ENCODE measurements at places on chromosomes 4 and X.

DNA sequence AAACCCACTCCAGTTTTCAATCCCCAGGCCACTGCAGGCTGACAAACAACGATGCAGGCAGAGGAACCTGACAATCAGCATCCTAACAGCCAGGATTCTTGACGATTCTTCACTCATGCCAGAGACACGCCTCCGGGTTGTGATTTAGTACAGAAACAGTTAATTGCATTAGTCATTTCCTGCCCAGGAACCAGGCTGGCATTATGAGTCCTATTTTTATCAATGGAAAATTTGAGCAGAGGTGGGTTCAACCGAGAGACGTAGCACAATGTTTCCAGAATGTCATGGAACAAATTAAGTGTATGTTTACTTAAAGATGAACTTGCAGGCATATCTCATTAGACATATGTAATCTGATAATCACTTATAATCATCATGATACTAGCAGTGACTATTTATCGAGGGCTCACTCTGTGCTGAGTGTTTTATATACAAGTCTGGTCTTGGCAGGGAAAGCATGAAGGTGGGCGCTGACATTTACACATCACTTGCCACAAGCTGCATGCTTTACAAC, 159.7 kb downstream of the NSUN7 start:
- no peak for DNase-seq

DNA sequence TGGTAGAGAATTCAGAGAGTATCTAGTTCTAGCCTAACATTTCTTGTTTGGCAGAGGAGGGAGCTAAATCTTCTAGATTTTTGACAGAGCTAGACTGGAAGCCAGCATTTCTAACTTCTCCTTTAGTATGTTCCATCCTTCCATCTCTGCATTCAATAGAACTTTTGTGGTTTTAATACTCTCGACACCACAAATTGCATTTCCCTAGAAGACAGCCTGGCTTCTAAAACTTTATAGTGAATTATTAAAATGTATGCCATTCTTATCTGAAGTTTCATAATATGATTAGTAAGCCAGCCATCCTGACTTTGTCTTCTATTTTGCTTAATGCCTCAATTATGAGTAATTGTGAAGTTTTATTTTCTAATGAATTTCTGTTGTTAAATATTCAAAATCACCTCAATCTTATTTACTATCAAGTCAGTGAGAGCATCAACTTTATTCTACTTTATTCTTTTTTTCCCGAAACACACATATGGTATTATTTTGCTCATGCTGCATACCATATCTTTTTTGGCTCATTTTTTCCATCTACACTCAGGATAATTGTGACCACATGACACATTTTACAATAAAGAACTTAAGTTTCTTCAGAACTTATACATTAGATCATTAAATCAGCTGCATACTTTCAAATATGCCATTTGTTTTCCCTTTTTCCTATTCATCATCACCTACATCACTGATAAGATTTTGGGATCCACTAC, 30.2 kb downstream of the EDNRA start:
- no peak for DNase-seq

DNA sequence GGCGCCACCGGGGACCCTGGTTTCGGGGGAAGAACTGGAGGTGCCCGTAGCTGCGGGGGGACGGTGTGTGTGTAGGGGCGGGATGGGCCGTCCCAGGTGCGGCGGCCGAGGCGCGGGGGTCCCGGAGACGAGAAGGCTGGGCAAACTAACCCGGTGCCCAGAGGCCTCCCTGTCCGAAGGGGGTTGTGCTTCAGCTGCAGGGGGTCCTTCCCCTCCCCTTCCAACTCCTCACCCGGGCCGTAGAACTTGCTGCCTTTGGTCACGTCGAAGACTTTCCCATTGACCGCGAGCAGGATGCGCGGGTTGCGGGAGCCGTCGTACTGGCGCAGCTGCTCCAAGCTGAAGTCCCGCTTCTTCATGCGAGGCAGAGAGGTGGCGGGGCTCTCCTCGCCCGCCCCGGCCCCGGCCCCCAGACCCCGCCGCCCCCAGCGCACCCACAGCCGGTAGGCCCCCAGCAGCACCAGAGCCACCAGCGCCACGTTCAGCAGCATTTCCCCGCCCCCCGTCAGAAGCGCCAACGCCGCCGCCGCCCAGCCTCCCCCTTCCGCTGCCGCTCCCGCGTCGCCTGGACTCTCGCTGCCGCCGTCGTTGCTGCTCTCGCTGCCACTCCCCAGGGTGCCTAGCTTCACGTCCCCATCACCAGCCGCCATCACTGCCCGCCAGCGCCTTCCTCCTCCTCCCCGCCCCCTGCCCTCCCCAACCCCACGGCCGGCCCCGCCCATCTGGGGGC, at the start of gene PGRMC2:
Gene PGRMC2 (minus strand): TSS at position 673 of the 730 bp plus-strand sequence. CDS start 23 bp downstream, at position 650.
- DNase-seq, result no peak

GRCh38 chr4:6746721-6747293, 30.8 kb downstream of the BLOC1S4 start:
- no peak for DNase-seq

DNA sequence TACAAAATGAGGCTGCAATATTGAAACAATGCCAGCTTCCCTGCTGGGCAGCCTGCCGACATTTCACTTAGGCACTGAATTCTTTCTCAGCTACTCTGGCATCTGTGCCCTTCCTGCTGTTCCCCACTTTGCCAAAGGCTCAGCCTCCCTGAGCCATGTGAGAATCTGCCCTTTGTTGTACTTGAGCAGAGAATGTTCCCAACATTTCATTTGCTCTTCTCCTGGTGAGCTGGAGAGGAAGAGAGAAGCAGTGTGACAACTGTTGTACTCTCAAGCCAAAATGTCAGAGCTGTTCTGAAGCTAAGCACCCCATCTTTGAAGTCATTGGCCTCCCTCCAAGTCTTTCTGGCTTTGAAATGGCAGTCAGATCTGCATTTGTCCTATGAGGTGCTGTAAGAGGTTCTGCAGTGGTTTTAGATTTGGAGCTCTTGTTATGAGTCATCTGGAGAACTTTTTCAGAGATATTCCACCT, 32.5 kb downstream of the LANCL3 start:
- peak; percentile 46 for DNase-seq

- no peak for DNase-seq
Observed at GRCh38 chrX:53075011-53075410, 7.2 kb upstream of the TSPYL2 start.

DNA sequence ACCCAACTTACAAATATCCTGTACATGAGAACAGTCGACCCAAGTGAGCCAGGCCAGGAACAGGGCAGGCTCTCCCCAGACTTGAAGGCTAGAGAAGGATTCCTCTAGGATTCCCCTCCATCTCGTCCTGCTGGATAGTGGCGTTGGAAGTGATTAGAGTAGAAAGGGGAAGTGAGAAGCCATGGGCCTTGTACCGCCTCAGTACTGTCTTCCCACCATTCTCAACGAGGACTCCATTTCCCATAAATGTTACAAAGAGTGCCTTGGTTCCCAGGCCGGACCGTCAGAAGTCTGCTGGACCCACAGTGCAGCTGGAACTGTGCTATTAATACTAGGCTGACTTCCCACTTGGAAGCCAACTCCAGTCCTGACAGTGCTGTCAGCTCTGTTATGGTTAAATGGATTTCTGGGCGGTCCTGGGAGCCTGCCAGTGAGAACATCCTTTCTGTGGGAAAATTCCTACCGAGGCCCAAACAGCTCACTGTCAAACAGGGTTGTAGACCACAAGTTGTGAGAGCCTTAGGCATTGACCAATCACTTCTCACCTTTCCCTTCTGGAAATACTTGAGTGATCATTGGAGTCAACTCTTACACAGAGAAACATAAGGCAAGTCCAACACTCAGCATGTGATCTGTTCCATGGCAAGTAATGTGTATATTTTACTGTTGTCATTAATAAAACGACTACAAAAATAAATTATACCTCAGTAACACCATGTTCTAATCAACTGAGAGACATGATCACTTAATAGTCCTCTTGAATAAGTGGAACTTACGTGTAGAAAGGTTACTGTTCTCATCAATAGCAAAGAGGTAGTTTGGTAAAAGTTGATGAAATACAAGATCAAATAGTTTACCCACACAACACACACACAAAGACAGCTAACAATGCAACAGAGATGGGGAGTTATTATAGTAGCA, 58.4 kb downstream of the AMELX start:
- no peak for DNase-seq

GRCh38 chr4:87540146-87541058, 11.2 kb upstream of the SPARCL1 start:
- no peak for DNase-seq

- DNase-seq, result no peak
Observed at GRCh38 chr4:159445692-159446091, 342.8 kb downstream of the RAPGEF2 start.

DNA sequence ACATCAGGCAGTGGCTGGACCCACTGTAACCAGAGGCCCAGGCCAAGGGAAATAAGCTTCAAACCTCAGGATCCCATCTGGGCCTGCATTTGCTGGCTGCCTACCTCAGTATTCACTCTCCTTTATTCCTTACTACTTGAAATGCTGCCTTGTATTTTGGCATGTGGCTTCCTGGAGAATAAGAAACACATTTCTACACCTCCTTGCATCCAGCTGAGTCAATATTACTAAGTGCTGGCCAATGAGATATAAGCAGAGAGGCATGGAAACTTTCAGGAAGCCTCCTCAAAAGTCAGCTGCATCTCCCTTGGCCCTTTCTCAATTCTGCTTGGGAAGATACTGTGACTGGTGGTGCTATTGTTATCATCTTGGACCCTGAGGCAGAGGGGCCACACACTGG, 59.8 kb upstream of the RELL1 start:
- no peak for DNase-seq

DNA sequence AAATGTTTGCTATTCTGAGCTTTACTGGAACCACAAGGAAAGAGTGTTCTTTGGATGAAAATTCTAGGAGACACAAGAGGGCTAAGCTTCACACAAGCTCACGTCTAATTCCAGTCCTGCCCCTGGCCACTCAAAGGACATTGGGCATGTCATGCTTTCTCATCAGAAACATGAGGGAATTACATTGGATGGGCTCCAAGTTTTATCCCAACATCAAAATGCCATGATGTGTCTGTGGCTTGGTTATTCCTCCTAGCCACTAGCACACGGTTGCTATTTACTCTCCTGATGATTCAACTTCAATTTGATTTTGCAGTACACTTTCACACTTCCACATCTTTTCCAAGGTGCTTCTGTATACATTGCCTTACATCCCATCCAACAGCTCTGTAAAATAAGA, 149.6 kb upstream of the FAM9B start:
- DNase-seq, result no peak

GRCh38 chrX:29043746-29044145, 456.5 kb downstream of the IL1RAPL1 start:
- DNase-seq, result no peak

DNA sequence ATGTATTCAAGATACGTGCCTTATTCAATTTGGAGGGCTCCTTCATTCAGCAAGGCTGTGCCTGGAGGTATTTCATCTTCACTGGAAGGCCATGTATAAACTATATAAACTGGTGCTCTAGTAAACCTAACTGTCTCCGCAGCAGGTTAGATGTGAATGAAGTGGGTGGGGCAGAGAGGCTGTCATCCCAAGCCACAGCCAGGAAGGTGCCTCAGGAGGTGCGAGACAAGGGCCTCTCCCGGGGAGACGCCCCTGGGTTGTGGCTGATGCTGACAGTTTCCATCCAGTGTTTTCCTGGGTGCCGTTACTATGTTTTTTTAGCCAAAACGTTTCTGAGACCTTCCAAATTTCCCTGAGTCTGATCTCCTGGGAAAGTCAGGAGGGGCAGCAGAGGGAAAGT, 221.5 kb upstream of the RPL34 start:
- DNase-seq, result no peak

Data from NCI-H1694 (cell line).